ENCODE measurements at places on chromosomes 1 and 21. TPM values are rescaled to one million over a fixed set of nuclear protein-coding genes. Genes with fewer than 3 reads are reported as not detected.
A peak's percentile ranks its signal among the peaks of the same experiment; 100 is the strongest.

ADCY10 gene
- 0.05 TPM for total RNA-seq

CYP4A11 gene
- total RNA-seq: not detected

DNA sequence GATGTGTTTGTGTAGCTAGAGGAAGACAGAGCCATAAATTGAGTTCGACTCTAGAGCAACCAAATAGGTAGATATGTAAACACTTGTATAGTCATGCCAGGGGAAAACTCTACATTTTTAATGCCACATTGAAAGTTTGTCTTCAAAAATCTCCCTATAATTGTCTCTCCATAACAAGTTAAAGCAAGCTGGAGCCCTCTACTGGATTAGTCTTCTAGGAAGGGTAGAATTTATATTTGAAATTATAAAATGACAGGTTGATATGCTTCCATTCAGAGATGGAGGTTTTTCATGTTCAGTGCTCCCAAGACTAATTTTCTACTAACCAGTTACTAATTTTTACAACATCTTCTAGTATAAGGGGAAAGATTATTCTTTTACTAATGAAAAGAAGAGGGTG lies 13.1 kb upstream of the COL24A1 start:
- no peak for DNase-seq

- peak; percentile 95 for DNase-seq
Measured at GRCh38 chr1:27031235-27032118, 18.8 kb upstream of the TENT5B start.

CD164L2 gene
- total RNA-seq: 1.8 TPM

DNA sequence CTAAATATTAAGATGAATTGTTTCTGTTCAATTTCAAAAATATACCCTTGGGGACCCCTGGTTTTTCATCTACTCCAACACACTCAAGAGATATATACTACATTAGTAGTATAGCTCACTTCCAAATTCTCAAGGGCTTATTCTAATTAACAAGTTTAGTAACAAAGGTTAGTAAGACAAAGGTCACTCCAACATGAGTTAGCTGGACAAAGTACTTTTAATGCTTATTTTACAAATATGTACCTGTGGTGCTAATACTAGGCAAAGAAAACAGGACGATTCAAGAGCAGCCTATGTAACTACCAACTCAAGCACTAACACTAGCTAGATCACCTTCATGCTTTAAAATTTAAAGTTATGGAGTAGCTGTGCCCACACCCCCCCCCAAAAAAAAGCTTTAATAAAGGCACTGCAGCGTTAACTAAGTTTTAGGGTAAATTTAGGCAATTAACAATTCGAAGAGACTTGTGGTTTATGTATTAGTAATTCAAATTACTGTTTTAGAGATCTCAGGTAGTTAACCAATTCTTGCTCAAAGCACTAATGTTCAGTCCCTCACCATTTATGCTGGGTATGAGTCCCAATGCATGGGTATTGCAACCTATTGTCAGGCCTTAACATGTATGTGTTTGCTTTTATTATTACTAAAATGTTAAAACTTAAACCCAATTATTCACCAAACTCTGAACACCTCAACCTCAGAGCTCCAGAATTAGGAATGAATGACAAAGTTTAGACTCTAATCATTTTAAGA lies 14.1 kb downstream of the HNRNPU start:
- no peak for DNase-seq

DNA sequence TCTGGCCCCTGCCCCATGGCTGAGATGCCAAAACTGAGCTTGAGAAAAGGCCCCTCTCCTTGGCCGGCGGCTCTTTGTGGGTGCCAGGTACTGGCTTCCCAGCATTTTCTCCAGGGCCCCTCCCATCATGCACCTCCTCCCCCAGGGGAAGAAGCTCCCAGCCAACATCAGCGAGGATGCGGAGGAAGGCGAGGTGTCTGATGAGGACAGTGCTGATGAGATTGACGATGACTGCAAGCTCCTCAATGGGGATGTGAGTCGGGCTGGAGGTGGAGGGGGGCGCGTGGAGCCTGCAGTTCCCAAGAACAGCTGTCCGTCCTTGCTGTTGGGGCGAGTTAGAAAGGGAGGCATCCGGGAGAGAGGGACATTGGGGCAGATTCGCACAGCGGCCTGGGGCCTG lies 13.5 kb downstream of the PLCH2 start:
- DNase-seq: no peak

GRCh38 chr1:93471911-93472310 lies 24.0 kb downstream of the FNBP1L start:
- peak; percentile 39 for DNase-seq

GRCh38 chr1:150613061-150613920 lies 16.1 kb downstream of the ENSA start:
- DNase-seq: peak; percentile 44

ANGPTL3 gene
- total RNA-seq: not detected

- DNase-seq: no peak
Measured at GRCh38 chr1:243487649-243488227, 231.9 kb downstream of the SDCCAG8 start.

DNA sequence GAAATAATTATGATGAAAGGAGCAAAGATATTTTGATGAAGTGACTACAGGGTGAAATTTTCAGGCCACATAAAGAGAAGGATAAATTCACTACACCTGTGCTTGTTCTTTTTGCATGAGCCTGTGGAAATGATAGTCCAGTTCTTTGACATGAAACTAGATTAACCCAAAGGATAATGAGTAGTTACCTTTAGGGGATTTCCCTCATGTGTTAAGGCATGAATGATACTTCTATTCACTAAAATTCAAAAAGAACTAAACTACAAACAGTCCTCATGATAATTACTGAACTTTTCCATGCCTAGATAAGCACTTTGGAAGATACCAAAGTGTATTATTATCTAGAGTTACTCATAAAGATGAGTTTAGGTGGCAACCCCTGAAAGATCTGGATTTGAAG lies 244.3 kb downstream of the PTPRC start:
- DNase-seq: no peak

DNA sequence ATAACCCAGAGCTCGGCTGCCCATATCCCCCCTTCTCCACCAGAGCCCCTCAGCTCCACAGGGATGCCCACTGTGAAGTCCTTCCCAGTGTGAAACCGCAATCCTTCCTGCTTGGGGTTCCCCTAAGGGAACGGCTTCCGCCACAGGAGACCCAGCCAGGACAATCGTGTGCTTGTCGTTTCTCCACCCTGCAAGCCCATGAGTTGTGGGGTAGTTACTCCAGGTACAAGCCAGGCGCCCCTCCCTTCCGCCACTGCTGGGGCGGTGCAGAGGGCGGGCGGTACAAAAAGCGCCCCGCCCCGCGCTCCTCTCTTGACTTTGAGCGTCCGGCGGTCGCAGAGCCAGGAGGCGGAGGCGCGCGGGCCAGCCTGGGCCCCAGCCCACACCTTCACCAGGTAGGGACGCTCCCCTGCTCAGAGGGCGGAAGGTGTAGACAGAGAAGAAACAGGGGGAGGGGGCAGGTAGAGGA lies at the start of gene TINAGL1:
Gene TINAGL1 (plus strand): TSS at position 315 of the 469 bp plus-strand sequence. CDS start 634 bp downstream, outside the sequence.
- DNase-seq: peak; percentile 85

LCE2A gene
- total RNA-seq: not detected

GRCh38 chr1:5404412-5405203 lies 587.6 kb downstream of the NPHP4 start:
- no peak for DNase-seq

DNA sequence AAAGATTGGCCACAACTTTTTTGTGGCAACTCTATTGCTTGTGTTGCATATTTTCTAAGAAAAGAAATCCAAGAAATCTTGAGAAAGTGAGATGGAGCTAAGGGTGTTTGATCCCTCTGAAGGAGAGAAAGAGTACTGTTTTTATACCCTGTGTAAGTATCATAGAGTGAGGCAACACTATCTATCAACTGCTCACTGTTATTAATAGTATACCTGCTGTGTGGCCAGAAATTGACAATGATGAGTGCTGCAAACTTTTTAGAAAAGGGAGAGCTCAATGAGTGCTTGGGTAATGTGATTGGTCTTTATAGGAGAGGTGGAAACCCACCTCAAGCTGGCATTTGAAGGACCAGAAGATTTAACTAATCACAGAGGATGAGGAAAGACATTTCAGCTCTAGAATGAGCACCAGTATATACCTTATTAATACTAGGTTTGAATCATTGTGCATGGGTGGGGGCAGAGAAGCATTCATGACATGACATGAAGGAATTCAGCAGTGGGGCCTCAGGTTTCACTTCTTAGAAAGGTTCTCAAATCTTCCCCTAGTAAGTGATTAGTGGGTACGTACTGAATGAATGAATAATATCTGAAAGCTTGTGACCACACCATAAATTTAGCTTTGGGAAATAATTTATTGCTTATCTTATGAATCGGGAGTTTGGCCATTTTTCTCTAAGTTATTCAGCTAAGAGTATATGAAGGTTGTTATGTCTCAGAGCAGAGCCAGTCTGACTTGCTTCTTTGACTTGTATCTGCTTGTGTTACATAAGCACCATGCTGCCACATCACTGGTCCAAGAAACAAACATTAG lies 169.2 kb upstream of the SGIP1 start:
- DNase-seq: no peak

DCDC2B gene
- total RNA-seq: not detected

- no peak for DNase-seq
Measured at GRCh38 chr1:8409606-8410005, 91.7 kb downstream of the SLC45A1 start.

- no peak for DNase-seq
Measured at GRCh38 chr1:243341074-243341473, 85.2 kb downstream of the SDCCAG8 start.

DNA sequence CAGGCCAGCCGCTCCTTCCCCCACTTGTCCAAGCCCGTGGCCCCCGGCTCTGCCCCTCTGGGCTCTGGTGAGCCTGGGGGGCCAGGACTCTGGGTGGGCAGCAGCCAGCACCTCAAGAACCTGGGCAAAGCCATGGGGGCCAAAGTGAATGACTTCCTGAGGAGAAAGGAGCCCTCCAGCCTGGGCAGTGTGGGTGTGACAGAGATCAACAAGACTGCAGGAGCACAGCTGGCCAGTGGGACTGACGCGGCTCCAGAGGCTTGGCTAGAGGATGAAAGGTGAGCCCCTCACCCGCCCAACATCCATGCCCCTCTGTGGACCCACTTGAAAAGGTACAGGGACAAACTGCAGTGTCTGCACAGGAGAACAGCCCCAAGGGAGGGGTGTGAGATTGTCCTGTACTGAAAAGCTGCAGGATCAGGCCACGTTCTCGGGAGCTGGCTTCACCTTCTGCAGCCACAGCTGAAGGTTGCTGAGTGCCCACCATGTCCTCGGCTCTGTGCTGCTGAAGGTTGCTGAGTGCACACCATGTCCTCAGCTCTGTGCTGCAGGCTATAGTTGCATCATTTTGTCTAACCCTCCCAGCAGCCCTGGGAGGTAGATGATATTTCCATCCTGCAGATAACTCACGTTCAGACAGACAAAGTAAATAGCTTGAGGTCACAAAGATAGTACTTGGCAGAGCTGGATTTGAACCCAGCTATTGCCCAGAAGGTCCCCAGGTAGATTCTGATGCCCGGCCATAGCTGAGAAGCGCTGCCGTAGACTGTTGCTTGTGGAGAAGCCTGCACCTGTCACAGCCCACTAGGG lies 618 bp downstream of the C1orf226 start:
- no peak for DNase-seq

DNA sequence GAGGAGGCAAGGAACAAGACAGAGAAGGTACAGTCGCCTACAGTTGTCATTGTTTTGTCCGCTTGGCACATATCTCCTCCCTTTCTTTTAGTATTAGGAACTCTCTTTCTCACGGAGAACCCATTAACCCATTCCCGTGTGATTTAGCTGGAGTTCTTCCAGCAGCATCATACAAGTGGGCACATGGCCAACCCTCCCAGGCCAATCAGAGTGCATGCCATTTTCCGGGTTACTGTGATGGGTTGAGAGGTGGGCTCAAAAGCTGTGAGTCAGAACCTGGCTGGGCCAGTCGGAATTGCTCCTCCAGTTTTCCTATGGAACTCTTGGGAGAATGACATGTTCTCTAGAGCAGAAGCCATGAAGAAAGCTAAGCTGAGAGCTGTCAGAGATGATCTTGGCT lies 83.1 kb upstream of the SOD1 start:
- DNase-seq: no peak

S1PR1 gene
- total RNA-seq: 9.7 TPM

DNA sequence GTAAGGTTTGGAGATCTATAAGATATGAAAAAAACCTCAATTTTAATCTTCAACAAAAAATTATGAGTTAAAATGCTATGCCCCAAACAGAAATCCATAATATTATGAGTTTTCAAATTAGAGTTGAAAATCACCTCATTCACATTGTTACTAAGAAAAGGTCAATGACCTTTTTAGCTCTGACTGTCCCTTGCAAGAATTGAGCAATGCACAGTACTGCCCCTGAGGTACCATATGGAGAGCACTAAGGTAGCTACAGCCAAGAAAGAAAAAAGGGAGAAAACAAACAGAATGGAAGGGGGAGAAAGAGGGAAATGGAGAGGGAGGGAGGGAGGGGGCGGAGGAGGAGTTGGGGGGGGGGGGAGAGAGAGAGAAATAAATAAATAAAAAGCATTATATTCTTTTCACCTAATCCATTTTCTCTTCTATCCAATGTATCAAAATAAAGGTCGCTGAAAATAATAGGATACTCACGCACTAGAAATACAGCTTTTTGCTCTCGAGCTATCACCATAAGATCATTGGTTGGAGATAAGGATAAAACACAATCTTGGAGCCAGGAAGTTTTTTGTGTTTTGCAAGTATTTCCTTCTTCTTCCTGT lies 58.8 kb downstream of the RAB3GAP2 start:
- DNase-seq: no peak

DNA sequence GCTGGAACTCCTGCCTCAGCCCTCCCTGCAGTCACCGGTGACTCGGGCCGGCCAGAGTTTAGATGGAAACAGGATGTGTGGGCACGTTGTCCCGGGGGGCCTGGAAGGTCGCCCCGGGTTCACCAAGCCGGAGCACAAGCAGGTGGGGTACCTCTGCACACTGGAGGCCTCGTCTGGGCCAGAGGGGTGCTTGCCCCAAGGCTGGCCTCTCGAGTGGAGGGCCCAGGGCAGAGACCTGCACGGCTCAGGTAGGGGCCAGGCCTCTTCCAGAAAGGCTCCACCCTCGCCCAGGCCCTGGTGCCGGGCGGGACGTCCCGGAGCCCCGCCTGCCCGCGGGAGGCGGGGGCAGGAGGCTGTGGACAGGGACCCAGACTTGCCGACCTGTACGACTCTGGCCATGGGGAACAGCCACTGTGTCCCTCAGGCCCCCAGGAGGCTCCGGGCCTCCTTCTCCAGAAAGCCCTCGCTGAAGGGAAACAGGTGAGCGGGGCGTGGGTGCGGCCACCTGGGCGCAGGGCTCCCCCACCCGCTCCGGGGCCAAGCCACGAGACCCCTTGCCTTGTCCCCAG lies at the start of gene PLEKHN1:
Gene PLEKHN1 (plus strand): TSS at position 348 of the 569 bp plus-strand sequence. CDS start 50 bp downstream, at position 398.
- DNase-seq: peak; percentile 46

CA14 gene
- 3.3 TPM for total RNA-seq
